ENCODE measurements at places on chromosomes 2 and 18.

GRCh38 chr18:25827228-25827627 lies 263.2 kb downstream of the SS18 start:
- DNase-seq, result peak; percentile 32

GRCh38 chr2:68196120-68196716 lies 38.5 kb downstream of the PNO1 start:
- DNase-seq, result no peak

DNA sequence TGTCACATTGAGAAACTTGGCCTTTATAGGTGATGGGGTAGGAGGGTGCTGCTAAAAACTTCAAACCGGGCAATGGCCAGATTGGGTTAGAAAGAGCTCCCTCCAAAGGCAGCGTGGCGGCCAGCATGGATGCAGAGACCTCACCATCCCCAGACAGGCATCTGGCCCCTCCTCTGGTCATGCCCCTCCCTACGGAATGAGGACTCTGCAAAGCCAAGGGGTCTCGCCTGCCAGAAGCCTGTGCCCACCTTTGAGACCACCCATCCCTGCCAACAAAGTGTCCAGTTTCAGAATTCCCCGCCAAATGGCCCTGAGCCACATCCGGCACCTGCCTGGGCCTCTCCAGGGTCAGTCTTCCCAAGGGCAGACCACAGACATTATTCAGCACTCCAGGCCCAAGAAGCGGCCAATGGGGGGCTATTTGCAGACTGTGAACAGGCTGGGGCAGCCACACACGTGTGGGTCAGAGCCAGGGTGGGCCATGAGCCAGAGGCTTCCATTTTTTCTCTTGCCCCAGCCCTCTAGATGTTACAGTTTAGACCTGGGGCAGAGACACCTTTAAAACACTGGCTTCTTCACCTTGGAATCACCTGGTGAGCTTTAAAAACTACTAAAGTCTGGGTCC lies 4.2 kb upstream of the ATP6V1B1 start:
- no peak for DNase-seq

DNA sequence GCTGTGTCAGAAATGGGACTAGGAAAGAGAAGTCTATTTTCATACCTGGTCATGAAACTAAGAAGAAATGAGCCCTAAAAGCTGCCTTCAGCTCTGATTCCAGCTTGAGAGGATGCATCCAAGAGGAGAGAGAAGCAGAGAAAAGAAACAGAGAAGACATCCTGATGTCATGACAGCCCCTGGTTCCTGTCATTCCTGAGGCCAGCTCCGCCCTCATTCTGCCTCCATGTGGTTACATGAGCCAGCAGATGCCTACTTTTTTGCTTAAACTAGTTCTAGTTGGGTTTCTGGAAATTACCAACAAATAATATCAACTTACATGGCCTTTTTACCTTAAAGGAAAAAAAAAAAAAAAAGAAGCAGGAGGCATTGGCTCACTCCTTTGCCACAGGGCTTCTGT lies 14.1 kb upstream of the ACKR3 start:
- DNase-seq, result no peak

GRCh38 chr2:65300761-65301711 lies 73.4 kb downstream of the ACTR2 start:
- peak; percentile 60 for DNase-seq

GRCh38 chr2:65991381-65992197 lies 443.3 kb upstream of the MEIS1 start:
- DNase-seq, result no peak
